ENCODE measurements at places on chromosomes 4 and X.

GRCh38 chr4:89243733-89244252 is 63.8 kb downstream of the GPRIN3 start:
- no peak for DNase-seq

DNA sequence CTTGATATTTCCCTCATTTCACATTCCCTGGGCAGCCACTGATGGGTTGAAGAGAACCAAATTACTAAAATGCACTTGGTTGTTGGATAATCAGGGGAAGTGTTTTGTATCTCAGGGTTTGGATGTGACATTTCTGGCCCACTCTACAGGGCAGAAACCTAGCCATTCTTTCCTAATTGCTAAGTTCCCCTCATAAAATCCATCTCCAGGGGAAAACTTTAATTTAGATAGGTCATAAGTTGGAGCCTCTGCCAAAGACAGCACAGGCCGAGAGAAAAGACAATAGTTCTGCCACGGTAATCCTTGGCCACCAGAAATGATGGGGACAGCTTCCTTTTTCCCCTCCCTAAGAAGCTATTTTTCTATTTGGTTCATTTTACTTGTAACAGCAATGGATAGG is 192.7 kb upstream of the C1QTNF7 start:
- DNase-seq, result no peak

DNA sequence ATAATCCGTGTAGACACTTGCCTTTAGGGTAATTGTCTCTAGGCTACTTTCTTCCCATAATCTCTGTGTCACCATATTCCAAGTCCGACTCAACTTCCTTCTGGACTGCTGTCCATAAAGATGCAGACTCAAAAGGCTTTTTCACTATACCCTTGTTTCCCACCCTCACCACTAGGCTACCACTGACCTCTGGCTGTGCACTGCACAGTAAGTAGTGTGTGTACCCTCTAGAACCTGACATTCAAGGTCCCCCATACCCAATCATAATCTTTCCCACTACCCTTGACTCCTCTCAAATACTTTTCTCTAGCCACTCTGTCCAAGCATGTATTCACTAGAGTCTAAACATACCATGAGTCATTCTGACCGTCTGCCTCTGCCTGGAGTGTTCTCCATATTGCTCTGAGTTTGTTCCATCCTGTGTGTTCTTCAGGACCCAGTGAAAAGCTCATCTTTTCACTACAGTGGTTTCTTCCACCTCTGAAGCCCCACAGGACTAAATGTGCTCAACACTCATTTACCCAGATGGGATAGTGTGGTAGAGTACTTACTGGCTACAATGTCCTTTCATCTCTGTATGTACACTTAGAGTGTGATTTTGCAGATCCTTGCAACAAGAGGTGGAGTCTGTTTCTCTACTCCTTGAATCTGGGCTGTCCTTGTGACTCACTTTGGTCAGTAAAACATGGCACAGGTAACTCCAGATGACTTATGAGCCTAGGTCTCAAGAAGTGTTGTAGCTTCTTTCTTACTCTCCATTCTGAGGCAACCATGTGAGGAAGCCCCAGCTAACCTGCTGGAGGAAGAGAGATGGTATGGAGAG is 17.4 kb downstream of the JADE3 start:
- no peak for DNase-seq

GRCh38 chr4:657834-658667 is 16.0 kb downstream of the ATP5ME start:
- DNase-seq, result no peak

GRCh38 chrX:19734111-19734510 is 153.3 kb downstream of the SH3KBP1 start:
- DNase-seq, result no peak

GRCh38 chr4:126719852-126720251 is 912.9 kb upstream of the INTU start:
- no peak for DNase-seq

DNA sequence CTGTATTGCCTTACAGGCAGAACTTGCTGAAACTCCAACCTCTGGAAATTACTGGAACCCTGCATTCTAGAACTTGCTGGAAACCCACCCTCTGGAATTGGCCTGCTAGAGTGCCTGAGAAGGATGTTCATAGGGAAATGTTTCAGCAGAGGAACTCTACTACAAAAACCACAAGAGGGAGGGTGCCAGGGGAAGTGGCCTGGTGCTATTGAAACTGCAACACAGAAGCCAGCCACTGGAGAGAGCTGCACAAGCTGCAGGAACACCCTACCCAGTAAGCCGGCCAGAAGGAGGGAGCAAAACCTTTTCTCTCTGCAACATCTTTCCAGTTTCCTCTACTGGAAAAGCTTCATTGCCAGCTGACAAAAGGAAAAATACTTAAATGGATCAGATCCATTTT is 2.5 kb upstream of the BRWD3 start:
- DNase-seq, result no peak

GRCh38 chrX:53684415-53685192 is 1.9 kb downstream of the HUWE1 start:
- DNase-seq, result no peak

- no peak for DNase-seq
Observed at GRCh38 chr4:42786350-42787078, 106.0 kb upstream of the GRXCR1 start.

DNA sequence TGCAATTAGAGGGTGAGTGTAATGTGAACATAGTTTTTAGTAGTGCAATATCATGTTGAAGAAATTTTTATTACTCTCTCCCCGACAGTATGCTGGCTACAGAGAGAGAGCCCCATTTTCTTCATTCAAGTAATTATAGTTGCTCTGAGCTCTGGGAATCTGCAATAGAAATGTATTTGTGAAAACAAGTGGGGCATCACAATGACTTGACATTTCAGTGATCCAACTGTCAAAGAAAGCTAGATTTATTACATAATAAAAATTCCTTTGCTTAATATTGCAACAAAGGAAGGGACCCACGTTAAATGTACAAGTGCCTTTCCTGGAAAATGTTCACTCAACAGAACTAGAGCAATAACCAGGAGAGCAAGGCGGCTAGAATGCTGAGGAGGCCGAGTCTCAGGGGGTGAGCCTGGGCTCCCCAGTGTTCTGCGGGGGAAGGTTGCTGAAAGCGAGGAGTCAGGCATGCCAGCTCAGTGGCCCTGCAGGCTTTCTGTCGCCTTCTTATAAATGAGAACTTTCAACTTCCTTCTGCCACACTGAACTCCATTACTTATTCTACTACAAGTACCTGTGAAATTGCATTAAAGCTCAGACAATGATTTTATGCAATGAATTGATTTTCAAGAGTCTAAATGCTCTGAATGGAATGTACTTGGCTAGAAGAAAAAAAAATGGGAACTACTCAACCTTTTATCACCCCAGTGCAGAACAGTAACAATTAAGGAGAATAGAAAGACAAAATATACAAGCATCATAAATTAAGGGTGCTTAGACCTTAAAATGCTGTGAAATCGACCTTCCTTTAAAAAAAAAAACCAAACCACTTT is 476.4 kb downstream of the AFF2 start:
- no peak for DNase-seq

DNA sequence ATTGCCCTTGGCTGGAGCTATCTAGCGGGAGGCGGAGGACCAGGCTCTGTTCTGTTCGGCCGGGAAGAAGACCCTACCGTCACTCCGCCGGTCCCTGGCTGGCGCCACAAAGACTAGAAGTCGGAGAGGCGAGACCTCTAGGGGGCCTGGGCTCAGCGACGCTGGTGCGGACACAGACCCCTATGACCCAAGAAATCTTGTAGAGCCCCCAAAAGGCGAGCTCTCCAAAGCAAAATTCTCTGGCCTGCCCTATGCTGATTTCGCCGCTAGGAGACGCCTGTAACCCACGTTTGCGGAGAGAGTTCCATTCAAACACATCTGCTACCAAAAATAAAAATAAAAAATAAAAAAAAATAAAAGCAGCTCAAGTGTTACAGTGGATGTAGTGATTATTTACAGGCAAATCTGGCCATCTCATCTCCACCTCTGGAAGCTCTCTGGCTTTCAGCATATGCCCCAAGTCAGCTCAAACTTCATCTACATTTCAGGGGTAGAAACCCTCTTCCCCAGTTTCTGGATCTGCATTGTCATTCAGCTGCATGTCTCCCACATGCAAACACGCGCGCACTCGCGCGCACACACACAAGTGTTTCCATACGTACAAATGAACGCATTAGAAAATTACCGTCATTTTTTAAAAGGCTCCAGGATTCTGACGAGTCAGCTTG is 2.4 kb upstream of the PCDH10 start:
- no peak for DNase-seq

- DNase-seq, result no peak
Observed at GRCh38 chr4:106034220-106034619, 138.9 kb downstream of the NPNT start.

GRCh38 chr4:142728233-142728632 is 117.9 kb downstream of the INPP4B start:
- no peak for DNase-seq

DNA sequence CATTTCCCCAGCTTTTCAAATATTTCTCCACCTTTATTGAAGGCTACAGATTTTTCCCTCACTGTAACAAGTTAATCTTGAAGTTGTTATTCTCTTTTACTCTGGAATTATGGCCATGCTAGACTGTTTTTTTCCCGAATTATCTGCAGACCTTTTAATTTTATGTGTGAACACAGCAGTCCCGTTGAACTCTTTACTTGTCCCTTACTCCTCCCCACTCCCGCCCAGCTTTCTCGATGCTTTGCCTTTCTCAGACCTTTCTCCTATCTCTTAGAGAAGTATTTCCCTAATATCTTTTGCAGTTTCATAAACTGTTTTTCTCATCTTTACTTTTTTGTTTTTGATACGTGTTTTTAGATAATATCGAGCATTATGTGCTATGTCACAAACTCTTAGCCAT is 776 bp downstream of the CEP44 start:
- no peak for DNase-seq

DNA sequence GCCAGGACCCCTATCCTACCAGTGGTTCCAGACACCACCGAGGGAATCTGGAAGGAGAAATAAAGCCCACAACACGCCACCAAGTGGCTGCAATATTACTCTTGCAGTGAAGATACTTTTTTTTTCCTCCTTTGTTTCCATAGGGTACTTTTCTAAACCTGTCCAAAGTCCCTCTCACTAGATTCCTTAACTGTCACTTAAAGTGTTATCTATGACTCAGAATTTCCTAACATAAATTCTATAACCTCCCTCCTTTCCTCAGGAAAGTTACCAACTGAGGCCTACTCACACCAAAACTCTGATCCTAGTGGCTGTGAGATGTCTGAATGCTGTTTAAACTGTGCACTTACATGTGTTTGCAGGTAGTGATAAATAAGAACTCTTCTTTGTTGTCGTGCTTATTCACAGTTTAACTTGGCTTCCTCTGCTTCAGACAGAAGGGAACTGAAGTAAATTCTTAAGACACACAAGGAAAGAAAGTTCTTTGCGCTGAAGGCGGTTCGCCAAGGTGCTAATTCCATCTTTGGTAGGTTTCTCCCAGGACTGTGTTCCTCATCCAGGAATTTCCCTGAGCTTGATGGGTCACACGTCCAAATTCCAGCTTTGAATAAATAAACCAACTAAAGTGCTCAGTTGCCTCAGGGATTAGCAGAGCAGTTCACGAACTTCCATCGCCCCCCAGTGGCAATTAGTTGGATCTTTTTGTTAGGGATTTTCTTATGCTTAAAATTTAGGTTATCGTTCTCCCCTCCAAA is 10.7 kb upstream of the HCCS start:
- no peak for DNase-seq

Measured in stimulated activated CD8-positive, alpha-beta memory T cell treated with anti-CD3 and anti-CD28 coated beads, Interleukin-2, amount 100 ng/mL, for 48 hours (primary cell).